NCI-H82 (cell line): ENCODE measurements at places on chromosomes 11 and 22.

- no peak for DNase-seq
Measured at GRCh38 chr11:9716275-9717039, 52.6 kb downstream of the SWAP70 start.

DNA sequence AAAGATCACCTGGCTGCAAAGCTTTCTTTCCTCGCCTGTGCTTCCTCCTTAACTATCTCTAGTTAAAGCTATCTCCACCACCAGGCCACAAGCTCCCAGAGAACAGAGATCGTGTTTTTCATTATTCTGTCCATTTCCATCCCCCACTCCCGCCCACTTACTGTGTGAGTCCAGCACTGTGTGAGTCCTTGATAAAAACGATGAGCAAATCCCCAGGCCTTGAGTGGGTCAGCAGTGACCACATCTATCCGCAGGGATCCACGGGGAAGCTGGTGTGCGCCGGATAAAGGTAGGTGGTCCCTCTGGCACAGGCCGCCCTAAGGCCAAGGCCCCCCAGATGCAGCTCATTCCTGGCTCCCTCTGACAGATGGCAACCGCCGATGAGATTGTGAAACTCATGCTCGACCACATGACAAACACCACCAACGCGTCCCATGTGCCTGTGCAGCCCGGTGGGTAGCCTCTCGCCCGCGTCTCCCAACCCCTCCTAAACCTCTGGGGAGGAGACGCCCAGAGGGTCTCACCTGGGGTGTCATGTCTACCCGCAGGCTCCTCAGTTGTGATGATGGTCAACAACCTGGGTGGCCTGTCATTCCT is 9.3 kb downstream of the TKFC start:
- no peak for DNase-seq

DNA sequence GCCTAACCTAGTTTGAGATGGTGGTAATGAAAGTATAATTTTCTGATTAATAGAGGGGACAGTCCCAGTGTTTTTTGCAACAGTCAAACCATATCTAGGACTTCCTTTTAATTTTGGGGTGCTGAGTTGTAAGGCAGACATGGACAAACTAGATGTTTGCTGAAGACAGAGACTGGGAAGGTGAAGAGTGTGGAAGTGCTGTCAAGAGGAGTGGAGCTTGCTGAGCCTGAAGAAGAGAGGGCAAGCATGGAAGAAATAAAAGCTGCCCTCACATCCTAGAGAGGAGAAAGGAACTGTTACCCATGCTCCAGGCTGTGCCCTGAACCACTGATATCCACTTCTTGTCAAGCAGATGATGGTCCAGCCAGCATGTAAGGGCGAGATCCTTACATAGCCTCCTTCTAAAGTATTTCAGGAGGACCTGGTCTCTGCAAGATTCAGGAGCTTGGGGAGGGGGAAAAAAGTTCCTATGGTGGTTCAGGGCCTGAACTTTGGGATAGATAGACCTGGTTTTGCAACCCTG is 51.4 kb downstream of the PRR5L start:
- no peak for DNase-seq

DNA sequence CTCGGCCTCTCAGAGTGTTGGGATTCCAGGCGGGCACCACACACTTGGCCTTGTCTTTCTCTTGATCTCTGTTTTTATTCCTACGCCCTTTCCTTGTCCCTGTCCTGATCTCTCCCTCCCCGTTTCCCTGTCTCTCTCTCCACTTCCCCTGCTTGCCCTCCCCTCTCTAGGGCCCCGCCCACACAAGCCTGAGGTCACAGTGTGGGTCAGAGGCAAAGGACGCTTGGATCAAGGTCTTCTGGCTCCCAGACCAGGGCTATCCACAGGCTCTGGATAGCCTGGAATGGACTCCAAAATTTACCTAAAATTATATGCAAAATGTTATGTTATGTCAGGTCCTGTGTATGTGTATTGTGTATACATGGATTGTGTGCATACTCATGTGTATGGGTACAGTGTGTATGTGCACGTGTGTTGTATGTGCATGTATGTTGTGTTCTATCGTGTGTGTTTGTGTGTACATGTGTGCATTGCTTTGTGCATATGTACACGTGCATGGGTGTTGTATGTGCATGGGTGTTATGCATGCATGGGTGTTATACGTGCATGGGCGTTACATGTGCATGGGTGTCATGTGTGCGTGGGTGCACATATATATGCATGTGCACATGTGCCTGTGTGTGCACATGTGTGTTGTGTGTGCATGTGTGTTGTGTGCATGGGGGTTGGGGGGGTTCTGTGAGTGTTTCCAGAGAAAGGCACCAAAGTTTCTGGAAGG is 38.3 kb downstream of the TP53I11 start:
- DNase-seq = no peak

DNA sequence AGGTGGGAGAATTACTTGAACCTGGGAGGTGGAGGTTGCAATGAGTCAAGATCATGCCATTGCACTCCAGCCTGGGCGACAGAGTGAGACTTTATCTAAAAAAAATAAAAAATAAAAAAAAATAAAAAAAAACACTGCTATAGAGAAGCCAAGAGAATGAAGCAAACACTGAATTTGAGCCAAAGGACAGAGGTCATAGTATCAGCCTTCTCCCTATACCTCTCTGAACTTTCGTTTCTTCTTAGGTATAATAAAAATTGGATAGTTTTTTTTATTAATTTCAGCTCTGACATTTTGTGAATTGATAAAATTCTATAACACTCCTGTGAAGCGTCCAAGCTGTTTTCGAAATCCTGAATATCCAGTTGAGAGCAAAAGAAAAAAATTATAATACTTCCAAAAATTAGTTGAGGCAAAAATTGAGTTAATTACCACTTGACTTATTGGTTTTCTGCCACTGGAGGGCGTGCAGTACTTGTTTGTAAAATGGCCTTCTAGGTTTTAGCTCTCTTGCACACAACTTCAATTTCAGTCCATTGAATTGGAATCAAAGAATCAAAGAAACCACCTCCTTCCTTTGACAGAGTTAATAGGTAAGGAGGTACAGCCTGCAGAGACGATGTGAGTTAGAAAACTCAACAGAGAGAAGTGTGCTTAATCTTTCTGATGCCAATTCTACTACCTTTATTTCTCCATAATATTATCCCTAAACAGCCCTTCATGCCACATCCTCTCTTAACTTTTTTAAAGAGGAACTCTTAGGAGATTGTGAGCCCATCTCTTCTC is 143.2 kb downstream of the BBOX1 start:
- DNase-seq = peak; percentile 74

DNA sequence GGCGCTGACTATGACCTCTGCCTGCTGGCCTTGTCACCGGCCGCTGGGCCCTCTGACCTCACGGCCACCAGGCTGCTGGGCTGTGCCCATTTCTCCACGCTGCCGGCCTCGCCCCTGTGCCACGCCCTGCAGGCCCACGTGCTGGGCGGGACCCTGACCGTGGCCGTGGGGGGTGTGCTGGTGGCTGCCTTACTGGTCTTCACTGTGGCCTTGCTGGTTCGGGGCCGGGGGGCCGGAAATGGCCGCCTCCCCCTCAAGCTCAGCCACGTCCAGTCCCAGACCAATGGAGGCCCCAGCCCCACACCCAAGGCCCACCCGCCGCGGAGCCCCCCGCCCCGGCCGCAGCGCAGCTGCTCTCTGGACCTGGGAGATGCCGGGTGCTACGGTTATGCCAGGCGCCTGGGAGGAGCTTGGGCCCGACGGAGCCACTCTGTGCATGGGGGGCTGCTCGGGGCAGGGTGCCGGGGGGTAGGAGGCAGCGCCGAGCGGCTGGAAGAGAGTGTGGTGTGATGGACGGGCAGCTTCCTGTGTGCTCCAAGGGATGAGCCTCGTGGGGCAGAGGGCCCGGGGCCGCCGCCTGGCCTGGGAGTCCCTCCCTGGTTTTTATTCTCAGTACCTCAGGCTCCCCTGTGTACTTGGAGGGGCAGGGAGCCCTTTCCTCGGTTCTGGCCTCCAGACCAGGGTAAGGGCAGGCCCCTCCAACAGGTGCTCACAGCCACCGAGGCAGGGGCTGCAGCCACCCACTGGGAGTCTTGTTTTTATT is 3.0 kb downstream of the LRFN4 start:
- DNase-seq = no peak

DNA sequence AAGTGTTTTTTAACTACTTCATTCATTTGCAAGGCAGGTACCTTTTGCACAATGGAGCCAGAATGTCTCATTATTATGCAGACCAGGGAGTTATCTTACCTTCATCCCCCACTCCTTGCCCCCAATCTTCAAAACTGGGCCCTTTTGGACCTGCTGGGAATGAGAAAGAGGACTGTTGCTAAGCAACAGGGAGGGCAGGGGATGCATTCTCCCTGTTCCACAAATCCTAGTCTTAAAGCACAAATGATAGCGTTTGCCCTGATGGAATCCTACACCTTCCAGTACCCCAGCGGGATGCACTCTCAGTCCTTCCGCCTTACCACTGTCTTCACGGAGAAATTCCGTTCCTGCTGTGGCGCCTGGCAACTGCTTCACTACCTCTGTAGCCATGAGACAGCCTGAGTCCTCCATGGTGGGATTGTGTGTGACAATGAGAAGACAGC is 4.1 kb upstream of the KCNJ1 start:
- DNase-seq = no peak

- no peak for DNase-seq
Measured at GRCh38 chr11:117836077-117836960, 11.8 kb upstream of the FXYD2 start.

DNA sequence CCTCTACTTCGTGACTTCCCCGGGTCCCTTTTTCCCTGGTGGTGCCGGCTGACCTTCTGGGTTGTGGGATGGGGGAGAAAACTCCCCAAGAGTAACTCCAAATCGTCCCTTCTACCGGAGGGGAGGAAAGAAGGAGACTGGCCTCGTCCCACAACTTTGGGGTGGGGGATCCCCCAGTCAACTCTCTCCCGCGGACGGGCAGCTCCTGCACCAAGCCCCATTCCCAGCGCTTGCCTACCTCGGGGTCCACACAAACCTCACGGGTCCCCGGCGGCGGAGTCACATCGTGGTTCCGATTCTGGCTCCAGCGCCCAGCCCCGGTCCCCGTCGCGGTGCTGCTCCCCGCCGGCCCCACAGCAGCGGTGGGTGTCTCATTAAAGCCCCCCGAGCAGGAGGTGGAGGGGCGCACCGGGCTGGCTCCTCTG is 317 bp downstream of the BDNF start:
- no peak for DNase-seq

DNA sequence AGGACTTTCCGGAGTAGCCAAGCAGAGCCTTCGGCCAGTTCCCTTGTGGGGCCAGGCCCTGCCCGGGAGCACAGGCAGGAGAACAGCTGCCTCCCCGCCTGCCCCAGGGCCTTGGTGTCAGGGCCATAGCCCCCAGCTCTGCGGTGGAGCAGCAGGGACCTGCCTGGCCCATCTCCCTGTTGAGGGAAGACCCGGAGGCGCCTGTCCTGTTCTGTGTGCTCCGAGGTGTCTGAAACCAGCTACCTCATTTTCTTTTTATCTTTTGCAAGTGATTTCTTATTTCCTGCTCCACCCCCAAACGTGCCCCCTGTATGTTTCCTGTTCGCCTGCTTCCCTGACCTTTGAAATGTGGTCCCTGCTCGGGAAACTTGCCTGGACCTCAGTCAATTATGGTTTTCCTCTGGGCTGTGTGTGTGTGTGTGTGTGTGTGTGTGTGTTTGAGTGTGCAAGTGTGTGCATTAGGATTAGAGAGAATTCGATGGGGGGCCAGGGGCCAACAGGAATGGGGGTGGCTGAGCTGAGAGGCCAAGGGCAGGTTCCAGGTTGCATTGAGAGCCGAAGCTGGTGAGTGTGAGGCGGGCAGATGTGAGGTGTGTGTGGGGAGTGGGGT is 19.1 kb downstream of the LRP5 start:
- DNase-seq = no peak

DNA sequence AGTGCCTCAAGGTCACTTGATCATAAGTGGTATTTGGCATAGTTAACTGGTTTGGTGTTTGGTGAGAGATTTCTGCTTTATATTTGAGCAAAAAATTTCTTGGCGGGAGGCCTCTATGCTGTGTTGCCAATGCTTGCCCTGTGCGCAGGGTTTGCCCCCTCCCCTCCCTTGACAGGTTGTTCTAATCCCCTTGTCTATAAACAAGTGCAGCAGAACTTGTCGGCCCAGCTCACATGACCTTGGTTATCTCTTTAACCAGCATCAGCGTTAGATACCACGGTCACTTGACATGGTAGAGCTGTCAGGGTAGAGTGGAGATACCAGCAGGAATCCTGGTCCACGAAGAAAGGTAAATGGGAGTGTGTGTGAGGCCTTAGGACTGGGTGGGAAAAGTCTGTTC is 35.6 kb downstream of the MARK2 start:
- peak; percentile 31 for DNase-seq

GRCh38 chr11:34997952-34998528 is 81.6 kb downstream of the PDHX start:
- DNase-seq = no peak

DNA sequence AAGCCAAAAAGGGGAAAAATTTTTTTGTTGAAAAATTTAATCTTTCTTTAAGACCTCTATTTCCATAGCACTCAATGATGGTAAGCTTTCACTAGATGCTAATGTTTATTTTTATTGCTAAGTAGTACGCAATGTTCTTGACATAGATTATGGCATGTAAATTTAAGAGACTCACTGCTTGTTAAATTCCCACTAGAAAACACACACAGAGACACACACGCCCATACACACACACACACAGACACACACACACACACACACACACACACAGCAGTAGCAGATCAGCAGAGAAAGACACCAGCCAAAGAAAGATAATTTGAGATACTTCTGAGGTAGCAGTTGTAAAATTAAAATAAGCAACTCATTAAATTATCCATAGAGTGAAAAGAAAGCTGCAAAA is 16.0 kb upstream of the BDNF start:
- DNase-seq = no peak

DNA sequence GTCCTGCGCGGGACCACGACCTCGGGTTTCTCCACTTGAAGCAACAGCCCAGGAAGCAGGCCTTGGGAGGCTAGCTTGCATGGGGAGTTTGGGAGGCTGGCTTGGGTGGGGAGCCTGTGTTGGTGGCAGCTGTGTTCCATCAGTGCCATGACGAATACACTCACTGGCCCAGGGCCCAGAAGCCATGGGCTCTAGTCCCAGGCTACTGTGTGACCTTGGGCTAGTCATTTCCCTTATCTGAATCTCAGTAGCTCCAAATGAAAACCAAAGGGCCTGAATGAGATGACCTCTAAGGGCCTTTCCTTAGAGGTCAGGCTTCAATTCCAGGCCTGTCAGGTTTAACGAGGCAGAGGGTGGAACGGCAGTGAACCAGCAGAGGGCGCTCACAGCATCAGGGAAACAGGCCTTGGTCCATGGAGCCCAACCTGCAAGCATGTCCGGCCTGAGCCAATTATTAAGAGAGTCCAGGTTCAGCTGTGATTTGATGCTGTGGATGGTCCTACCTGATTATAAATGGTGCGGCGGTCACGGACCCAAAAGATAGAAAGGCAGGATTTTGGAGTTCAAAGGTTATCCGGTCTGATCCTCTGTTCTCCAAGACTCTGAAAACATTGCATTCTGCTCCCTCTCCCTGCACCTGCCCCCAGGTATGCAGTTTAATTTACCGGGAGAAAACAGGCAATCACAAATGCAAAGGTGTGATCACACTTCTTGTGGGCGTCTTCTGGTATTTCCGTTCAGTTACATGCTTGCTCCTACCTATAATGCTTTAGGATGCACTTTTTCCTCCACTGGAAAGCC is 15.9 kb downstream of the PTPN5 start:
- DNase-seq = peak; percentile 76

GRCh38 chr11:67073908-67074307 is 17.3 kb downstream of the RHOD start:
- DNase-seq = no peak

GRCh38 chr11:71977743-71978418 is 20.8 kb upstream of the IL18BP start:
- peak; percentile 34 for DNase-seq
